ENCODE measurements at places on chromosomes 12 and 14.

- DNase-seq: no peak
These were observed 10.0 kb upstream of the AMHR2 start for GRCh38 chr12:53413485-53414204.

DNA sequence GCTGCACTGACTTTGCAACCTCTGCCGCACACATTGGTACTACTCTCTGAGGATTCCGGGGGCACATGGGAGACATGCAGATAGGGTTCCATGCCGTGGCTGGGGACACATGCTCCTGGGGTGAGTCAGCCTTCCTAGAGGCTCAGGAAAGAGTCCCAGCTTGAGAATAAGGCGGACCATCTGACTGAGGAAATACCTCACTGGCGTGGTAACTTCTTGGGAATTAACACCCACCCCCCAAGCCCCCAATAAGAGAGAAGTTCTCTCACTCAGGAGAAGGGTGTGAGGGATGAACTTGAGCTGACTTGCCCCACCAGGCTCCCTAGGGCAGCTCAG lies 23.2 kb downstream of the PLXNC1 start:
- DNase-seq: no peak

- no peak for DNase-seq
These were observed 78.9 kb downstream of the STAB2 start for GRCh38 chr12:103665971-103666370.

- DNase-seq: no peak
These were observed 324.6 kb downstream of the RAD51B start for GRCh38 chr14:68144051-68144681.

DNA sequence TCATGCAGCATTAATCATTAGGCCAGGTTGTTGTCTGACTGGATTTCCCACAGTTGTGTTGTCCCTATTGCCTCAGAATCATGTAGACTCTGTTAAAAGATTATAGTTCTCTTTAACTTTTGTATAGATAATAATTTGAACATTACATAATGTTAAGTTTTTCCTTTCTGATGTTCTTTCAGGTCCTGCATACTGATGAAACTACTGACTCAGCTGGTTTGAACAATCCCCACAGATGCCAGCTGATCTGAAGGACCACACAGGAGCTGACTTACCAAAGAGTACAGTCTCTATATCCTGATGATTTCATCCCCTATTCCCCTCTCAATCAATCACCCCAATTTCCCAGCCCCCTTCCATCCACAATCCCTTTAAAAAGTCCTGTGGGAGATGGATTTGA lies 341.2 kb upstream of the MGAT4C start:
- DNase-seq: no peak

GRCh38 chr12:62899568-62900390 lies 35.2 kb downstream of the PPM1H start:
- DNase-seq: no peak

Data from stimulated activated CD4-positive, alpha-beta T cell treated with anti-CD3 and anti-CD28 coated beads, Interleukin-15, amount 100 ng/mL, for 48 hours (primary cell).